ENCODE measurements at places on chromosomes 1 and 21.

DNA sequence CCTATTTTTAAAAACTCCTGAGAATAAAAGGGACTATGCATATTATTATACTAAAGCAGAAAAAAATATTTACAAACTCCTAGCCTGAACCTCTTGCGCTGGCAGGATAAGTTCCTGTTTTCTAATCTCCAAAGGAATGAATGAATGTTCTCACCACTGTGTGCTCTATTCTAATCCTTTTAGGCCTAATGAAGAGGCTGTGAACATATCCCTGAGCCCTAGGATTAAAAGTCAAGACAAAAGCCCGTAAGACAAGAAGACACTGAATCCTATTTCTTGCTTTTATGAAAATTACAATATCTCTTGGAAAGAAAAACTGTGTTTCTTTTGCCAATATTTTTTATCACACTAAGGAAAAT, 317.5 kb downstream of the HHAT start:
- DNase-seq, result no peak

DNA sequence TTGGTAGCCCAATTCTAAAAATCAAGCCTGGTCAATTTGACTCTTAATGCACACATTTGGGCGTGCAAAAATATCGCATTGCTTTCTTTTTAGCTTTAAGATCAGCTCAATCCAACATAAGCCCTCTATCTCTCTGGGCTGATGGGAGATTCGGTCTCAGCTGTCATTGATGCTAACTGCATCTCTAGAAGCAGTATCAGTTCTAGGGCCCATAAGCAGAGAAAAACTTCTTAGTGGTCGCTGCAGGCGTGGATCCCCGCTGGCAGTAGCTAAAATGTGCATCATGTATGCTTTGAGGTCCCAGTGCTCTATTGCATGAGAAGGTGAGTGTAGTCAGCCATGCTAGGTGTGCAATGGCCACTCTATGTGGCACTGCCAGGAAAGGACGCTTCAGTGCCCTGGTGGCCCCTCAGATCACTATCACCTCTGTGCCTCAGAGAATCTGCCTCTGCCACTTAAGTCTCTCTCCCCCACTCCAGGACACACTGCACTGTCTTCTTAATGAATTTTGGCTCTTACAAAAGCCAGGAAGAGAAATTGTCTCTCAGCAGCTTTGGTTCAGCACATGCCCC, 79.7 kb upstream of the GADD45A start:
- no peak for DNase-seq

- DNase-seq, result no peak
Observed at GRCh38 chr1:45297666-45298356, 28.9 kb upstream of the HPDL start.

- no peak for DNase-seq
Observed at GRCh38 chr1:202954057-202954745, 3.9 kb downstream of the ADIPOR1 start.

GRCh38 chr1:40711465-40712404, 20.2 kb downstream of the NFYC start:
- DNase-seq, result no peak

GRCh38 chr1:231844986-231845502, 218.5 kb downstream of the DISC1 start:
- no peak for DNase-seq

Data from CD4-positive, alpha-beta T cell treated with Interleukin-17A for 1 hour (primary cell).